ENCODE measurements at places on chromosomes 2 and 18.

GRCh38 chr18:45938488-45938935 is 28.6 kb downstream of the EPG5 start:
- no peak for DNase-seq

DNA sequence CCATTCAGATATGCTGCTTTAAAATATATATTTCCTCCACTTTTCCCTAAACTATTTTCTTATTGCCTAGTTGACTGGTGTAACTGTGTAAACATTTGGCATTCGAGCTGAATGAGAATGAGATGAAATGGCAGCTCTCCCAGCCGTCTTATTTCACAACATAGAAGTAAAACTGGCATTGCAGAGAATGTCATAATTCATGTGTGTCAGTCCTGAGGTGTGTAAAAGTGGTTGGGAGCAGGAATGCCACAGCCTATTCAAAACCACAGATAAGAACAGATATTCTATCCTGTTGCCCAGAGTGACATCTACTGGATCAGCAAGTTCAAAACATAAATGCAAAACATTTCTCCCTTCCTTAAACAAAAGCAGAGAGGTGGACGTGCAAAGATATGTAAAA is 565.5 kb upstream of the CHAC2 start:
- DNase-seq: peak; percentile 2

DNA sequence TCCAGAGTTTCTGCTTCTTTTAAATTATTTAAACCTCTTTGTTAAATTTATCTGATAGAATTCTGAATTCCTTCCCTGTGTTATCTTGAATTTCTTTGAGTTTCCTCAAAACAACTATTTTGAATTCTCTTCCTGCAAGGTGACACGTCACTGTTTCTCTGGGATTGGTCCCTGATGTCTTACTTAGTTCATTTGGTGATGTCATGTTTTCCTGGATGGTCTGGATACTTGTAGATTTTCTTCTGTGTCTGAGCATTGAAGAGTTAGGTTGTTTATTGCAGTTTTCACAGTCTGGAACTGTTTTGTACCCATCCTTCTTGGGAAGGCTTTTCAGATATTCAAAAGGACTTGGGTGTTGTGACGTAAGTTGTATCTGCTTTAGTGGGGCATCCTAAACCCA is 172.3 kb upstream of the KCNJ3 start:
- no peak for DNase-seq

DNA sequence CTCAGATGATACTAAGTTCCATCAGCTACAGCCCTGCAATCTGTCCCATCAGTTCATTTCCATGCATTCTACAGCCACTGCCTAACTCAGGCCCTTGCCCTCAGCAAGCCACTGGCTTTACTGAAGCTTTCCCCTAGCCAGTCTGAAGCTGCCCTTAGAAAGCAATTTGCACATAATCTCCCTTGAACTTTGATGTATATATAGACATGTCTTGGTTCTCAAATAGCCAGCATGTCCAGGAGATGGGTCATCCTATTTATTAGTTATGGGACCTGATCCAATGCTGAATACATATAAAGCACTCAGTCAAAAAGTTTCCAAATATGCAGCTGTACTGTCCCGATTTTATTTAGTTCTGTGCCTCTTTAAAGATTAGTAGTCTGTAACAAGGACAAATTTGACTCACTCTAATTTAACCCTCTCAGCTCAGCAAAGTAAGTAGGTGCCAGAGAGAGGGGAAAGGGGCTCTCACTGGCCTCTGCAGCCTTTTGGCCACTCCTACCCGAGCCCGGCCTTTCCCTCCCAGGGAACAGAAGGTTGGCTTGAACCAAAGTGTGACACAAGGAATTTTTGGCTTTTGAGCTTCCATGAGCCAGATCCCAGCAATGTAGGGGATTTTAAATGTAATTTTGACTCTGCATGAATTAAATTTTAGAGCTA is 70.7 kb downstream of the CCDC93 start:
- no peak for DNase-seq

- DNase-seq: no peak
Observed at GRCh38 chr2:219632760-219633105, 5.3 kb downstream of the SLC4A3 start.

DNA sequence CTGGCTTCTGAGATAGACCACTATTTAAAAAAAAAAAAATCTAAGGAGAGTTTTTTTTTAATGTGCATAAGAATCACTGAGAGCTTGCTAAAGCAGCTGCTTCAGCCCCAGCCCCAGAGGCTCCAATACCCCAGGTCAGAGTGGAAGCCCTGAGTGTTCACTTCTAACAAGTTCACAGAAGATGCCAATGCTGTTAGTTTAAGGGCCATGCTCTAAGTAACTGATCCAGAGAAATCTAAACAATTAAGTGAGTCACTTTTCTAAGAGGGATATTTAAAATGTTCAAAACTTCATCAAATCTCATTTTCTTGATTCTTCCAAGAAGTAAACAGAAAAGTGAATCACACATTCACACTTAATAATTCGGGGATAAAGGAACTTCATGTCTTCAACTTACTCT is 126.4 kb upstream of the CD226 start:
- DNase-seq: no peak

DNA sequence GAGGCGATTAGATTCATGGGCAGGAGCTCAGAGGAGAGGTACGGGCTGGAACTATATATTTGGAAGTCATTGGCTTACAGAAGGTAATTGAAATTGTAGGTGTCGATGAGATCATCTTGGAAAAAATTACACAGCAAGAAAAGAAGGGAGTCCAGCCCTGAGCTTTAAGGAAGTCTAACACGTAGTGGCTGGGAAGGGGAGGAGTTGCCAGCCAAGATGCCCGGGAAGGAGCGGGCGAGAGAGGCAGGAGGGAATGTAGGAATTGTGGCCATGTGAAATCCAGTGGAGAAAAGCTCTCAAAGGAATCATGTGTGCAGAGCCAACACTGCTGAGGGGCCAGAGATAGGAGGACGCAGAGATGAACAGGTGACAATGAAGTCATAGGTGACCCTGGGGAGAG is 25.6 kb upstream of the SCYGR1 start:
- DNase-seq: no peak

DNA sequence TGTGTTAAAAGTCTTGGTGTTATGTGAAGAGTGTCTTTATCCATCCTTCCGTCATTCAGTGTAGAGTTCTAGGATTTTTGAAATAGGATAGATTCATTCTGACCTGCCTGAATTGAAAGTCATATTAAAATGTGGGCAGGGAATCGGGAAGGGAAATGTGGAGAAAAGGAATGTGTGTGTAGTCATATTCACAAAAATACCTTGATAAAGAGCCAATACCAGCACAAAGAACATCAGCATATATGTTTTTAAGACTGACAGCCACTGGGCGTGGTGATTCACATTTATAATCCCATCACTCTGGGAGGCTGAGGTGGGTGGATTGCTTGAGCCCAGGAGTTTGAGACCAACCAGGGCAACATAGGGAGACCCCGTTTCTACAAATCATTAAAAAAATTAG is 188.1 kb downstream of the CAMKMT start:
- DNase-seq: no peak

- DNase-seq: no peak
Observed at GRCh38 chr2:212713681-212714080, 175.1 kb upstream of the ERBB4 start.

- no peak for DNase-seq
Observed at GRCh38 chr2:203690117-203690431, 16.4 kb upstream of the CD28 start.

GRCh38 chr2:155770516-155770915 is 562.0 kb downstream of the NR4A2 start:
- no peak for DNase-seq

GRCh38 chr2:177633910-177634294 is 241.3 kb downstream of the AGPS start:
- no peak for DNase-seq

DNA sequence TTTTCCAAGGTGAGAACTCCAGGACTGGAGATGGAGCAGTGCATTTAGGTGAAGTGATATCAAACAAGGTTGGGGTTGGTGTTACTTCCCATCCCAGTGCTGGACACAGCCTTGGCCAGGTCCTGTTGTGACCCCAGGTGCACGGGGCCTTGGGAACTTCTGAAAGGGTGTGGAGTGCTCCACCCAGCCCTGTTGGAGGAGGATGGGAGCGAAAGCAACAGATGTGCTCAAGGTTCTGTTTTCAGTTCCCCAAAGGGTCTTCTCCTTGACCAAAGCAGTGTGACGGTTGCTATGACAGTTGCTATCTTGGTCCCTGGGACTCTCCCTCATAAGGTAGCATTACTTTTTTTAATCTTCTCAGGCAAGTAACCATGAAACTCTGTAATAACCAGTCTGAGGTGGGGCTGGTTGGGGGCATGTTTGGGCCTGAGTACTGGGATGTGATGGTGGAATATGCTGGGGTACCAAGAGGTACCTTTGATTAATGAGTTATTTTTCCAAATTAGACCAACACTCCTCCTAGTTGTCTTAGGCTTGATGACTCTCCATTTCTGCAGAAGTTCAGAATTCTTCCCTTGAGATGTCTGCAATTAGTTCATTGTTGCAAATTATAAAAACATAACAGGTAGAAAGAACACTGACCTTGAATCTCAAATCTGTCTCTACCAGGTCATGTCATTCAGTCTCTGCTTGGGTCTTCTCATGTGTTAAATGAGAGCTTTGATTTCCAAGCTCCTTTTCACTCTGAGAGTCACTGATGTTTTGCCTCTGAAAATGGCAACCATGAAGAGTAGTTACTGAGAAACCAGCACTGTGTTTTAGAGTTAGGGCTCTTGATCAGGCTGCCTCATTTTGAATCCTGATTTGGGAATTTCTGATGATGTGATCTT is 154.5 kb downstream of the RPIA start:
- DNase-seq: no peak

GRCh38 chr2:130915595-130916437 is 79.1 kb downstream of the ARHGEF4 start:
- no peak for DNase-seq

- DNase-seq: no peak
Observed at GRCh38 chr18:4237664-4238041, 217.5 kb downstream of the DLGAP1 start.

DNA sequence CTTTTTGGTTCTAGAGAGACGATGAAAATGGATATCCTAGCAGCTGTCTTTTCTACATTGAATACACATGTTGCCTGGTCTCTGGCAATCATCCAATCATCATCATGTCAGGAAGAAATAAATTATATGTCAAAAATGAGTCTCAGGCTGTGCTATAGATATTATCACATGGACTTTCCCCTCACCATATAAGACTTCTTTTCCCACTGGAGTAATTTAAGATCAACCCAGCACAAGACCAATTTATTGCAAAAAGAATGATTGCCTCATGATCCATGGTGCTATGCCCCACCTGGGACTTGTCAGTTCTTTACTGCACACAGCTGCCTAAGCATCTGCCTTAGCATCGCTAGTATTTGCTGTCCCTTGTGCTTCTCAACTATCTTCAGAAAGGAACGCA is 783.7 kb upstream of the TMEFF2 start:
- no peak for DNase-seq

- peak; percentile 51 for DNase-seq
Observed at GRCh38 chr2:190410166-190410565, 2.0 kb downstream of the MFSD6 start.

DNA sequence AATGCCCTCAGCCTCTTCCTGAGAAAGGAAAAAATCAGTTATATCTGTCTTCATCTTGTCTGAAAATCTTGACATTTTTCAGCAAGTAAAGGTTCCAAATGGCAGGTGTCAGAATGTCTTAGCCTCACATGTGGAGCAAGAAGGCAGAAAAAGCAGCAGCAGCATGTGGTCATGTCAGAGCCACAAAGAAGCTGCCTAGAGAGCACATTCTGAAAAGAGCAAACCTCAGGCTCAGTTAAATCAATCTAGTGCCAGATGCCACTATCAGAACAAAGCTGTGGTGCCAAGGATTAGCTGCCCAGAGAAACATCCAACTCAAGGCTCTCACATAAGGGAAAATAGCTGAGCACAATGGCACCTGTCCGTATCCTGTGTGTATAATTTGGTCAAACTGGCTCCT is 105.9 kb downstream of the SRBD1 start:
- DNase-seq: no peak

GRCh38 chr2:18795906-18796305 is 206.5 kb upstream of the NT5C1B start:
- no peak for DNase-seq

DNA sequence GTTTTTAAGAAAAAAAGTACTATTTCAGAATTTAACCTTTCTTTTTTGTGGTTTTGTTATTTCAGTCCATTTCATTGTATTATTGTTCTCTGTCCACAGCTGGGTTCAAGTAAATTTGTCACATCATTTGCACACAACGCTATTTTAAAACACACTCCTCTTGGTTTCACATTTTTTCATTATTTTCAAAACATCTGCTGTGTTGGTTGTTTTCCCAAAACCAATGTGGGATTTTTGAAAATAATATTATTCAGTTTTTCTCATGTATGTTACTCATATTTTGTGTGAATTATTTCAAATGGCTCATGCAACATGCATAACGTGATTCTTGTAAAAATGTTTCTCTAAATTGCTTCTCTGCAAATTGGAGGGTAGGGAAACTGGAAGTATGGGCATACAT is 589.2 kb downstream of the METTL4 start:
- no peak for DNase-seq

GRCh38 chr18:26473672-26474071 is 74.7 kb downstream of the KCTD1 start:
- no peak for DNase-seq

- DNase-seq: no peak
Observed at GRCh38 chr2:239856620-239857285, 168.4 kb downstream of the NDUFA10 start.

- no peak for DNase-seq
Observed at GRCh38 chr18:68504441-68505177, 210.3 kb downstream of the TMX3 start.

DNA sequence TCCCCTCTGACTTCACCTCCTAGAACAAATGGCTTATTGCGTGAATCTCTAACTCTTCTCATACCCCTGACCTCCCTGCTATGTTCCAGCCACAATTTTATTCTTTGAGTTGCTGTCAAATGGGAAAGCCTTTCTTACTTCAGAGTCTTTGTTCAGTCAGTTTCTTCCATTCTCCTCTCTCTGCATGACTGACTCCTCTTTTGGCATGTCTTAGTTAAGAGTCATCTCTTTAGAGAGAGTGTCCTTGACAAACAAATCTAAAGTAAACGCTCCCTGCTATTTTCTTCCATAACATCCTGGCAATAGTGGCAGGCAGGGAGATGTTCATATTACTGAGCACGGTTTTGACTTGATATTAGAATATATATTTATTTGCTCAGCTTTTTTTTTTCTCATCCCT is 170.7 kb upstream of the ERBB4 start:
- no peak for DNase-seq

DNA sequence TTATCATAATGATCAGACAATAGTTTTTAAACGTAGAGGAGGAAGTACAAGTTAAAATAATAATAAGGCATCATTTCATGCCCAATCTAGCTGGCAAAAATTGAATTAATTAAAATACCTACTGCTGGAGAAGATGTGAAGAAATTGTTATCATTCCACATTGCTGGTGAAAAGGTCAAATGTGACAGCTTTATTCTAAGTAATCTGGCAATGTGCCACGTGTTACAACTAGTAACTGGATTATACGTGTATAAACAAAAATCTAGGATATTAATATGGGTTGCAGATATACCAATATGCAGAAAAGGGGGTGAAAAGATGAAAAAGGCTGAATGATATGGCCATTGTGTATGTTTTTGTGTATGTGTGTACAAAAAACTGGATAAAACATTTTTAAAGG is 32.4 kb downstream of the SMAD2 start:
- DNase-seq: peak; percentile 47

GRCh38 chr2:17600556-17601204 is 60.2 kb downstream of the VSNL1 start:
- no peak for DNase-seq

Data from hematopoietic multipotent progenitor cell treated with erythropoietin and hydrocortisone succinate and interleukin-3 and kit ligand, for 6 days (in vitro differentiated cells).